ENCODE measurements at places on chromosomes 12 and 14.

- no peak for DNase-seq
Observed at GRCh38 chr14:100816950-100817901, 8.7 kb upstream of the MEG3 start.

DNA sequence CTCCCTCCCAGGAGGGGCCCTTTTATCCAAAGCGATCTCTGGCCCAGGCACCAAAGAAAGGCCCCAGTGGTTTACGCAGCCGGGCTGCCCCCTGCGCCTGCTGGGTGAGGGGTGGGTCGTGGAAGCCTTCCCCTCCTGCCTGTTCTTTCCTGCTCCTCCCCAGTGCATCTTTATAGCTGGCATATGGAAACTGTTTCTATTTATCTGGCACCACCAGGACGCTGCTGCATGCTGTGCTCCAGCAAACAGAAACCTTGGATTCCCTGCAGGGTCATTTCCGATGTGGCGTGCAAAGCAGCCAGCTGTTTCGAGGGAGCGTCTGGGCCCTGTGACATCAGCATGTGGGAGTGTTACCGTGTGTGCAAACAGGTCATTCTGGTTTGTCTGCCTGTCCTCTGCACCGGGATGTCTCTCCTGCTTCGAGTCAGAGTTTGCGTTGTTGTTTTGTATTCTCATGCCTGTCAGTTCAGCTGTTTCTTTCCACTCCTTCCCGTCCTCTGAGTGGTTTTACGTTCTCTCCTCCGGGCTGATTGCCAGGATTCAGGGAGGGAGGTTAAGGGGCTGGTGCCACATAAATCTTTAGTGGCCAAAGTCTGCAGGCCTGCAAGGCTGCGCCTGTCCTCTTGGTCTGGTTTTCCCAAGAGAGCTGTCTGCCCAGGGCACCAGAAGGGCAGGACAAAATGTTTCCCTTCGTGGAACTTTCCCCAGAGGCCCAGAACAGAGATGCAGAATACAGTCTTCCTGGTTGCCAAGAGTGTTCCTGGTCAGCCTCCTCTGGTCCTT, 24.6 kb downstream of the TPCN1 start:
- DNase-seq = no peak

- DNase-seq = no peak
Observed at GRCh38 chr14:68702135-68702534, 90.7 kb downstream of the ZFP36L1 start.

DNA sequence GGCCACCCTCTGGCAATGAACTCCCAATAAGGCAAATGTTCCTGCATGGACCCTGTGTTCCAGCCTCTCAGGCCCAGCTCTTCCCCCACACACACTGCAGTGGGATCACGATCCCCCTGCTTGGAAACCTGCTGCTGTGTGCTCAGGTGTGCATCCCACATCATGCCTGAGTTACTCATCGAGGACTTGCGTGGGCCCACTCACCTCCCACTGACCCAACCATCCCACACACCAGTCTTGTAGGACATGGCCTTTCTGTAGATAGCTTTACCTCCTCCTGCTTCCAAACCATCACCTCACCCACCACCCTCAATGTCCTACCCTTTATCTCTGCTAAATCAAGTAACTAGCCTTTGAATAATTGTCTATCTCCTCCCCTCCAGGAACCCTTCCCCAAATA, 24.6 kb downstream of the NPC2 start:
- no peak for DNase-seq

DNA sequence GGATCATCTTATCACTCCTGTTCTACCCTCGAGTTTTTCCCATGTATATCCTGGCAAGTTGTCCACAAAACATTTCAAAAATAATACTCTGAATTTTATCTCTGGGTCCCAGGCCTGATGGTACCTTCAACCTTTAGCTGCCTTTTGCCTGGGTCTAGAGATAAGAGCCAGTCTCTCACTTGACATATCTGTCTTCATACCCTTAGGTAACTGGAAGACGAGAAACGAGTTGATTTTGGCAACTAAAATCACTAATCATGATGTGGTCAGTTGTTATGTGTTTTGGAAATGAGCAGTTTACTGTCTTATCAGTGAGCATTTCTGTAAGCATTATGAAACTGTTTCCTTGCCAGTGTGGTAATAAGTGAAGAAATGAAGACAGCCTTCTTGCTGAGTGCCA, 6.3 kb downstream of the RNF10 start:
- DNase-seq = no peak

DNA sequence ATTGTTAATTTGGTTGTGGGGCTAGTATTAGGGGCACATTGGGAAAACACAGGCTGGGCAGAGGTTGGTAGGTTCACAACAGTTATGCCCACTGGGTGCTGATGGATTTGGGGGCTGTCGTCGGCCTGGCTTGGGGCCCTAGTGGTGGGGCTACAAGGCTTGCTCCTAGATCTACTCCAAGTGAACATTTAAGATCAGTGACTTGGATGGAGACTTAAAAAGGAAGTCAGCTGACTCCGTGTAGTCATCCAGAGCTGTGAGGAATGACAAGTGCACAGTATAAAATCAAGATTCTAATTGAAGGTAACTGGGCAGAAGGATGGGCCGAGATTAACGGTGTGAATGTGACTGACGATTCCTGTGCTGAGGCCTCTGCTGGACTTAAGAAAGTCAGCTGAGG, 12.8 kb upstream of the NR4A1 start:
- no peak for DNase-seq

DNA sequence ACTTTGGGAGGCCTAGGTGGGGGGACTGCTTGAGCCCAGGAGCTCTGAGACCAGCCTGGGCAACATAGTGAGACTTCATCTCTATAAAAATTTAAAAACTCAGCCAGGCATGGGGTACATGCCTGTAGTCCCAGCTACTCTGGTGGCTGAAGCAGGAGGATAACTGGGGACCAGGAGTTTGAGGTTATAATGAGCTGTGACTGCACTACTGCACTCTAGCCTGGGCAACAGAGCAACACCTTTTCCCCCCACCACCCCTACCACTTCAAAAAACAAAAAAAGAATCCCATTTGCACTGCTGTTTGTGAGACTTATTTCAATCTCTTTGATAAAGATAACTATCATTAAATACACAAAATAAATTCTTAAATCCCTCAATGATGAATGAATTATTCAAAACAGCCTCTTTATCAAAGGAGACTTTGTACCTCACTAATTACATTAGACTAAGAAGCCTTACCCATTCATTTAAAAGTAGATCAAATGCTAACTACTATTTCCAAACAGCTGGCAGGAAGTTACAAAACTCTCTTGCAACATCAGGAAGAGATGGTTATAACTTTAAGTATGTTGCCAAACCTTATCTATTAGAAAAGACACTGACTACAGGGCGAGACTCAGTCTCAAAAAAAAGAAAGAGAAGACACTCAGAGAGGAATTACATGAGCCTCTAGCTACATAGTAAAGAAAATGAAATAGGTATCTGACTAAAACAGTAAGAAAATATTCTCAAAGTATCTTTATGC, 14.7 kb downstream of the BLTP3B start:
- DNase-seq = no peak

- no peak for DNase-seq
Observed at GRCh38 chr12:4567073-4567881, 5.3 kb downstream of the DYRK4 start.

- no peak for DNase-seq
Observed at GRCh38 chr12:10361084-10361483, 28.8 kb downstream of the KLRK1 start.

GRCh38 chr12:23847857-23848256, 101.6 kb downstream of the SOX5 start:
- DNase-seq = no peak

DNA sequence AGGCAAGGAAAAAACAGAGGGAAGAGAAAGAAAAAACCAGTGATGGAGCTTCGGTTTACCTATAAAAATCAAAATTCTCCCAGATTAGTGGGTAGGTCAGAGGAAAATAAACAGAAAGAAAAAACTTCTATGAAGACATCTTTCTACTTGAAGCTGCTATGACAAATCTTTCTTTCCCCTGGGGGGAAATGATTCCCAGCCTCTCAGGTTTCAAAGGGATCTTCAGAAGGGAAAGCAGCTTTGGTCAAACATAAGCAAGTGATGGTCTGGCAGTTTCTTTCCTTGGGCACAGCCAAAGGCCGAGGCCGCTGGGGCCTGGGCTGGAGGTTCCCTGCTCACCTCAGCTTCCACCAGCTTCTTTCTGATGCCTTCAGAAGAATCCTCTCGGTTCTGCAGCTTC, 104.5 kb downstream of the PRKAB1 start:
- no peak for DNase-seq

DNA sequence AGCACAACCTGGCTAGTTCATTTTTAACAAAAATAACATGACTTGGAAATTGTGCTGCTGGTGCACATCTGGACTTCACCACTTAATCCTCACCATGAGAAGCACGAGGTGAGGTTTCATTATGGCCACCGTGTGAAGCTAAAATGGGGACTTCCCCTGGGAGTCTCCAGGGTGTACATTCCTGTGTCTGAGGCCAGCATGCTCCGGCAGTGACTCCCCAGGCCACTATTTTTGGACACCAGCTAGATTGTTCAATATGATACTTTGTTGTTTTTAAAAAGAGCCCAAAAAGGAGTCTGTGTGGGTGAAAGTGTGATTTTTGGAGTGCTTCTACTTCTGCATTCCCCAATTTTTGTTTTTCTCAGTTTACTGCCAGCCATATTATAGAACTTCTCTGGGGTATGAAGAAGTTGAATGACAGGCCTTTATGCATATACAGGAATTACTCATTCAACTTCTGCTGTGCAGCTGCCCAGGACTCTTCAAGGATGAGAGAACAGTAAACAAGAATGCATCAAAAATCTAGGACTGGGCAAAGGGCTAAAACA, 16.9 kb upstream of the AICDA start:
- DNase-seq = no peak

- DNase-seq = no peak
Observed at GRCh38 chr12:47556261-47557030, 149.4 kb downstream of the RPAP3 start.

DNA sequence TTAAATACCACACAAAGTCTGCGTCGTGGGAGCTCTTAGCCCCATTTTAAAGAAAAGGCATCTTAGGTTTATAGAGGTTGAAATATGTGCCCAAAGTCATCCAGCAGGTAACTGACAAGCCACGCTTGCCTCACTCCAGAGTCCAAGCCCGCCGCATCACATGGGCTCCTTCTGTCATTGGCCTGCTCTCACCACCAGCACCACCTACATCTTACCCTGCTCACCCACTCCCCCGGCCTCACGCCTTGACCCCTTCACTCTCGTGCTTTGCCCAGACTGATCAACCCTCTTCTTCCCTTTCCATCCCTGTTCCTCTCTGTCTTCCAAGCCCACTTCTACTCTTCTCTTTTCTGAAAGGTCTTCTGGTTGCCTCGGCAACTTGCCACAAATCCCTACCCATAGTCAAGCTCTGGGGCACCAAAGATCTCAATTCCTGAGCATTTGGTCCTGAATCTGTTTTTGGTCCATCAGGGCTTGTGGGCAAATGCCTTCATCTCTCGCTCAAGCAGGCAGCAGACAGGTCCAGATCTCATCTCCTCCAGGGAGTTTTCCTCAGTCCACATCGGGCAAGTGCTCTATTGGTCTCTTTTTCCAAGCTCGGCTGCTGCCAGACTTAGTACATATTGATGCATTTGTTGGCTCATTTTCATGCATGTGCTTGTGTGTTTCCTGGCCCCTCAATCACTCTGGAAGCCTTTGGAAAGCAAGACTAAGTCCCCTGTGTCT, 3.5 kb upstream of the KRT1 start:
- DNase-seq = no peak

DNA sequence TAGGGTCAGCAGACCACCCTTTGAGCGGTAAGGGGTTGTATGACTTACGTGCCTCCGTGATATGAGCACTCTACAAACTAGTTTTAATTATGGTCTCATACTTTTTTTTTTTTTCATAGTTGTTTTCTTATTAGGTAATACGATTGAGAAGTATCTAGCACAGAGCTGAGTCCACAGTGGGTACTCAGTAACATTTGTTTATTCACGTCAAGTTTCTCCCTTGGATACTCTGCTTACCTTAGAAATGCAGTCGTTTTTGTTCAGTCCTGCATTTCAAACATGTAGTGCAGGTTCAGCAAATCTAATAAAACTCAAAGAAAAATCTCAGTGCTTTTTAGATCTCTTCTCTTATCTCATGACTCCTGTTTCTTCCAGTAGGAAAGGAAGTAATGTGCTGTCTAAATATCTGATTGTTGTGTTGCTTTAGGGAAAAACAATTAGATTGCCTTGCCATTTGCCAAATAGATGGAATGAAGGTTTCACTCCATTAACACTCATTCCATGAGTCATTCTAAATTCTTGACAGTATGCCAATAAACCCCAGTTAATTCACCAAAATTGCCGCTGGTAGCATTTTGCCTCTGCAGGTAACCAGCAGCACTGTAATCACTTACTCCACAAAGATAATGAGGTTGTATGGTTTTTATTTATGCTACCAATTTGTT, 118.9 kb downstream of the PTCSC3 start:
- DNase-seq = no peak

DNA sequence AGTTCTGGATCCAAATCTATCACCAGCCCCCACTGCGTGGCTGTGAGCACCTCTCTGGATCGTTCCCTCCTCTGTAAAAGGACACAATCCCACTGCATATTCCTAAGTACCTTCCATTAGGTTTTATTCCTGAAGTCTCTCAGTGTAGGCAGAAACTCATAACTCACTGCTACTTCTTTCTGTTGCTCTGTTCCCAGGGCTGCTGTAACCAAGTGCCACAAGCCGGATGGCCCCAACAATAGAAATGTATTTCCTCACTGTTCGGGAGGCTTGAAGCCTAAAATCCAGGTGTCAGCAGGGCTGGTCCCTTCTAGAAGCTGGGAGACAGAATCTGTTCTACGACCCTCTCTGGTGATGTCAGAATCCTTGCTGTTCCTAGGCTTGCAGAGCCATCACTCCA, 24.9 kb downstream of the FOXN3 start:
- no peak for DNase-seq

- no peak for DNase-seq
Observed at GRCh38 chr14:99134516-99135046, 137.4 kb downstream of the BCL11B start.

- DNase-seq = no peak
Observed at GRCh38 chr12:114826244-114826643, 142.3 kb upstream of the TBX3 start.

DNA sequence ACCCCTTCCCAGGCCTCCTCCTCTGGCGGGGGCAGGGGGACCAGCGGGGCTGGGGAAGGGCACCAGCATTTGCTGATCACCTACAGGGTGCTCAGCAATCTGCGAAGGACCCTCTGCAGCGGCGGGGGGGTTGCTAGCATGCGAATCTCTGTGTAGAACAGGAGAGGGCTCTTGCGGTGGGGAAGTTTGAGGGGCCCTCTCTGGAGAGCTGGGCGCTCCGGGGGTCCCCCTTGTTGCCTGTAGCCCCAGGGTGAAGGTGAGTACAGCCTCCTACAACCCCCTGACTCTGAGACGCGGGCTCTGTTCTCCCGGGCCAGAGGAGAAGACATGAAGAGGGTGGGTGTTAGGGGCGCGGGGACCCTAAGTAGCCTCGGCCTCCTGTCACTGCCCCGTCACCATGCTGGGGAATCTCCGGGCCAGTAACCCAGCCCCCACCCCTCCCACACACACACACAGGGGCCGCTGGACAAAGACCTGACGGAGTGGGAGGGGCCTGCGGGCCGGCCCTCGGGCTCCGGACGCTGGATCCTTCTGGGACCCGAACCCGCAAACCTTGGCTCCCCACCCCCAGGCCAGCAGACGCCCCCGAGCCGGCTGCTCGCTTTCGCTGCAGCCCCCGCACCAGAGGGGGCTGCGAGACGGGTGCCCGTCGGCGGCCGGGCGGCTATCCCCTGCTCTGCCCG, 734 bp downstream of the FIGNL2 start:
- DNase-seq = no peak

- DNase-seq = no peak
Observed at GRCh38 chr14:75662966-75663365, 1.9 kb downstream of the TTLL5 start.

GRCh38 chr14:44107156-44107555, 399.9 kb downstream of the FSCB start:
- DNase-seq = no peak

GRCh38 chr14:77674931-77675330, 32.9 kb downstream of the ALKBH1 start:
- DNase-seq = no peak
